ENCODE measurements at places on chromosomes 6 and 20.
A peak's percentile ranks its signal among the peaks of the same experiment; 100 is the strongest.

DNA sequence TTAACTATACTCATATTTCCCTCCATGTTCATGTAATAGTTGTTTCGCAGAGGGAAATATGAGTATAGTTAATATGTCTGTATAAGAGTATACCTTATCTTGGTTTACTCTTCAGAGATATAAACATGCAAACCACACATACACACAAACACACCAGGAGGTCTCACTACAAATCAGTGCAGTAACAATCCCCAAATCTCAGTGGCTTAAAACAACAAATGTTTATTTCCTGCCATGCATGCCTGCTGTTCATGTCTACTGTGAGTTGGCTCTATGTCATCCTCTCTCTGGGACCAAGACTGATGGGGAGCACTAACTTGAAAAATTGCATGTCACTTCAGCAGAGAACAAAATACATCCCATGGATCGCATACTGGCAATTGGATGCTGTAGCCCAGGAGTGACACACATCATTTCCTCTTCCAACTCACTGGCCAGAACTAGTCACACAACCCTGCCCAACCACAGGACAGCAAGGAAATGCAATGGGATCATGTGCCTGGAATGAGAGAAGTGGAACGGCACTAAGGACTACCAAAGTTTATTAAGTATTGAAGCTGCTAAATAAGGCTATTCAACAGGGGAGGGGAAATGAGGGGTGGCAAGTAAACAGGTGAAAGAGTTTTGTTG lies 89.0 kb upstream of the DTNBP1 start:
- DNase-seq: peak; percentile 10

- DNase-seq: no peak
These were observed 31.6 kb upstream of the CD93 start for GRCh38 chr20:23117738-23118137.

- DNase-seq: no peak
These were observed at the start of gene OR12D1 for GRCh38 chr6:29414588-29414987. TSS of gene OR12D1 (plus strand) at chr6:29414928.

- peak; percentile 15 for DNase-seq
These were observed 79.8 kb upstream of the OPRM1 start for GRCh38 chr6:153959276-153959675.

GRCh38 chr6:88490908-88491264 lies 324.7 kb upstream of the CNR1 start:
- peak; percentile 38 for DNase-seq

DNA sequence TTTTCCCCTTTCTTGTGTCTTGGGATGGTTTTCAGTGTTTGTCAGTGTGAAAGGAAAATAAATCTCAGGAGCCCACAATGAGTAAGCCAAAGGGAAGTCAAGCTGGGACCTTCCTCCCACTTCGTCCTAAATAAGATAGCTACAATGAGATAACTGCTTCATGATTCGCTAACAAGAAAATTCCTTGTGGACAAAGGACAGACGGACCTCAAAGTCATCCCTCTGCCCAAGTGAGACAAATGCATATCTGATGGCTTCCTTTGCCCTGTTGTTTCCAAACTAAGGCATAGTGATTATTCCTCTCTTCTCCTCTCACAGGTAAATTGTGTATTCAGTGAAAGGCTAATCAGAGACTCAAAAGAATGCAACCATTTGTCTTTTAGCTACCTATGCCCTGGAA lies 26.1 kb upstream of the ADTRP start:
- peak; percentile 10 for DNase-seq

DNA sequence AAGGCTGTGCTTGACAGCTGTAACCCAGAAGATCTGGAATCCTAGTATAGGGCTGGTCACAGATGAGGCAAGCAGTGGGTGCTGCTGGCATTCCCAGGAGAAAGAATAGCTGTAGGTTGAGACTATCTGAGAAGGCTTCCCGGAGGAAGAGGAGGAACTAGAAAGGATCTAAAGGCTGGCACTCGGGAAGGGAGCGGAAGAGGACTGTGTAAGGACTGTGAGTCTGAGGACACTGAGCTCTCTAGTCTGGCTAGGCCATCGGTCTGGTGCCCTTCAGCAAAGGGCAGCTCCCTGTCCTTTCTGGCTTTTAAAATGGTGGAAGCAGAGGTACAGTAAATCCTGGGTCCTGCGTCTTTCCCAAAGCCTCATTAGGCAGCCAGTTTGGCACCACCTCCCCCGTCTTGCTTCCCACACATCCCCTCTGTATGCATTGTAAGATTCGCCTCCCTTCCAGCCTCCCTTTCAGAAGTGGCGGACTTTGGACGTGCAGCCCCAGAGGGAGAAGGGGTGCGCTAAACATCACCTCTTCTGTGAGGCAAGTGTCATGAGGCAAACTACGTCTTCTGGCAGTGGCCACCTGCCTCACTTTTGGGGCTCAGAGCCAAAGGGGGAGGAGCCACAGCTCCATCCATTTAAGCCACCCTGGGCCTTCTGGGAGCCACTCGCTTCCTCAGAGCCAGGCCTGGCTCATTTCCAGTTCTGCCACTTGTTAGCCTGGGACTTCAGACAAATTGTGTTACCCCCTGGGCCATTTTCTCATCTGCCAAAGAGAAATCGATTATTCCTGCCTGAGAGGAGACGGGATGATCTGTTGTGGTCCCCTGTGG lies 8.6 kb downstream of the SNPH start:
- no peak for DNase-seq

GRCh38 chr6:140059947-140060346 lies 685.5 kb upstream of the CITED2 start:
- DNase-seq: peak; percentile 67

All from GM23248 (cell line).